C1 segment of cervical spinal cord (tissue), 14 donors: ENCODE measurements at places on chromosomes 6 and 20.

GRCh38 chr20:10277616-10278015 is 59.0 kb downstream of the SNAP25 start:
- no peak for DNase-seq

GRCh38 chr6:138162111-138162954 is 594 bp downstream of the ARFGEF3 start:
- DNase-seq = peak; percentile 50

- DNase-seq = no peak
These were observed 317.5 kb upstream of the POU3F2 start for GRCh38 chr6:98516866-98517265.

- DNase-seq = no peak
These were observed 151.0 kb downstream of the ADAT2 start for GRCh38 chr6:143299253-143300166.

DNA sequence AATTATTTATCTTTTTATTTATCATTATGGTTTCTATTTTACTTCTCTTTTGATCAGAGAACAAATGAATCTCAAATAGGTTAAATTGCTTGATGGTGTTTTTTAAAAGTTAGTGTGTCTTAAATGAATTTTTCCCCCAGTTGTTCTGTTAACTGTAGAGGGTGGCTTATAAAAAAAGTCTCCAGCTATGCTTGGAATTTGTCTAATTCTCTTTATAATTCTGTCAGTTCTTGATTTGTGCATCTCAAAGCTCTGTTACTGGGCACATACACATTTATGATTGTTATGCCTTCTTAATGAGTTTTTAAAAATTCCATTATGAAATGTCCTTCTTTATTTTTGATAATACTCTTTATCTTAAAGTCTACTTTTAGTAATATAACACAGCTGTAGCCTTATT is 58.0 kb downstream of the LIN28B start:
- no peak for DNase-seq

GRCh38 chr6:56335726-56336125 is 88.3 kb upstream of the COL21A1 start:
- no peak for DNase-seq

- DNase-seq = no peak
These were observed 2.4 kb upstream of the SNAI1 start for GRCh38 chr20:49980140-49981008.

GRCh38 chr6:35087361-35088280 is 53.5 kb downstream of the TCP11 start:
- no peak for DNase-seq

- DNase-seq = no peak
These were observed 77.7 kb downstream of the TMEM170B start for GRCh38 chr6:11615214-11615602.

DNA sequence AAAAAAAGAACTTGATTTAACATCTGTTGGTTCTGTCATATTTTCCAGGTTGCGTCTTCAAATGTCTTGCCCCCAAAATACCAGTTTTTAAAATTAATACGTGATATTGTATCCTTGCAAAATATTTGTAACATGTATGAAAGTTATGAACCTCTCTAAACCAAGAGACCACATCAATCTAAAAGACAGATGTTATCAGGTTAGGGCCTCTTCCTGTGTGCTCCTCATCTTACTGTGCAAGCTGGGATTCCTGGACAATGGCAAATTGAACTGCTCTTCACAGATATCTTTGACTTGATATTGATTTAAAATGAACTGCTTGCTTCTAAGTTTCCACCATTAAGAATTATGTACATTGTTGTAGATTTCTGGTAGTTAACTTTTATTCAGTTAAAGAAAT is 9.6 kb downstream of the TMEM239 start:
- DNase-seq = no peak
